ENCODE measurements at places on chromosomes 7 and 10.

DNA sequence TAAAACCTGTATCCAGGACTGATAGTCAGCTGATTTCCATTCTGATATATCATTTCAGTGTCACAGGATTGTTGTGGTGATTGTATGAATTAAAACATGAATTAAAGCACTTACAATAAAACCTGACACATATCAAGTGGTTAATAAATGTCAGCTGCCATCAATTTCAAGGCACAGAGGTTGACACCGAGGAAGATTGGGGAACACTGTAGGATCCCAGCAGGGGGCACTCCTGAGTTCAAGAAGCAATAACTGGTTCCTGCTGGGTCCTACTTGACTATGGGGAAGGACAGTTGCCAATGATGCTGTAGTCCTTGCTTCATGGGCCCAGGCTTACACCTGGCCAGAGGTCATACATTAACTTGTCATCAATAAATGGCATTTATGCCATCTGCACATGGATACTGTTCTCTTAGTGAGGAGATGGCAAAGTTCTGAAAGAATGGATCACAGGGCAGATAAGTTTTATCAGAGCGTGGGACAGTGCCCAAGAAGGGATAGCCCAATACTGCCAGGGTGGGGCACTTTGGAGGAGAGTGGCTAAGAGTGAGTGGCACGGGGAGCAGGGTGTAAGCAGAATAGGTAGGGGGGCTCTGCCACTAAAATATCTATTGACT is 24.1 kb downstream of the FZD1 start:
- DNase-seq: no peak

- DNase-seq: no peak
These were observed 229.8 kb upstream of the LRRN3 start for GRCh38 chr7:110861163-110861562.

- DNase-seq: peak; percentile 42
These were observed 337.5 kb downstream of the RPS24 start for GRCh38 chr10:78371136-78371535.

- DNase-seq: no peak
These were observed 26.4 kb upstream of the ITPRID1 start for GRCh38 chr7:31487476-31487875.

DNA sequence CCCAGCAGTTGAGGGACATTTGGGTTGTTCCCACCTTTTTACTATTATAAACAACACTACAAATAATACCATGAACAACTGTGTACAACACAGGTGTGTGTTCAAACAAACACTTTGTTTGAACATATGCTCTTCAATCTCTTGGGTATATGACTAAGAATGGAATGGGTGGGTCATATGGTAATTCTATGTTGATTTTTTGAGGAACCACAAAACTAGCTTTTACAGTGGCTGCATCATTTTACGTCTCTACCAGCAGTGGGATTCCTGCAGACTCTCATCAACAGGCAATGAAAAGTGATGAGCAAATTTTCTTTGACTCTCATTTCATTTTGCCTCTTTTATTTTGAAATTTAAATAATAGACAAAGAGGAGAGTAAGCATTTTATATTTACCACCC is 116.9 kb upstream of the KLF14 start:
- DNase-seq: no peak

DNA sequence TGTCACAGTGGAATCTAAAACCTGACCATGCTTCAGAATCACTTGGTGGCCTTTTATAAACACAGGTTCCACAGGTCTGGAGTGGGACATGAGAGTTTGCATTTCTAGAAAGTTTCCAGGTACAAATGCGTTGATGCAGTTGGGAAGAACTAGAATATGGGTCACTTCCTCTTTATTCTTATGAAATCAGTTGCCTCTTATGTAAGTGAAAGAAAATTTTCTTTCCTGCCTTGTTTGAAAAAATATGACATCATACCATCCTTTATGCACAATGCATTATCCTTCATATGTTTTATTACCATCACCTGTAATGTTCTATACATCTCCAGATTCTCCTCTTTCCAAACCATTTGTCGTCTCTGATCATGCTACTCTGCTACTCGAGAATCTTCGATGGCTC is 44.0 kb downstream of the PLXNA4 start:
- DNase-seq: no peak

DNA sequence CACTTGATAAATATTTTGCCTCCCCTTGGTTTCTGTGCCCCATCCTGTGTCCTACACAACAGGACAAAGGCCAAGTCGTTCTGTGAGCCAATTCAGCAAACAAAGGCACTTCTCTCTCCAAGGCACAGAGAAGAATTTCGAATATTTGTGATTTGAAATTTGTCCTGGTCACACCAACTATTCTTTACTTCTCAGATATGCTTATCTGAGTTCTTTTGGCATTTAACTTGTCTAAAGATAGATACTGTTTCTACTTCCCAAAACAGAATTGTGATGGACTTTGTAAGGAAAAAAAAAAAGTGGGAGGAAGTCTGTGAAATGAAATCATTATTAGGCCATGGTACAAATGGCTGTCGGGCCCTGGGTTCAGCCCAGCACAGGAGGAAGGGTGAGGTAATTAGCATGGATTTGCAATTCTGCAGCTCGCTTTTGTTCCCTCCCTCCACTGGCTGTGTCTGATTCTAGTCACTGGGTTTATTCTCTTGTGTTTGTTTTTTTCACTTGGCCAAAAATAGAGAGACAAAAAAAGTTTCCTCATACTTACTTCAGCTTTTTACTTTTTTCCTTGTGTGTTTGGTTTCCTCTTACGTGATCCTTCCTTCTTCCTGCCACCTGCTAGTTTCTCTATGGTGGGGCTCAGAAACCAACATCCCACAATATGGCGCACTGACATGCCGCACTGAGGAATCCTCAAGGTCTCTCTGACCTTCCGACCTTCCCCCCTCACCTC is 108.2 kb upstream of the MKLN1 start:
- DNase-seq: peak; percentile 75

DNA sequence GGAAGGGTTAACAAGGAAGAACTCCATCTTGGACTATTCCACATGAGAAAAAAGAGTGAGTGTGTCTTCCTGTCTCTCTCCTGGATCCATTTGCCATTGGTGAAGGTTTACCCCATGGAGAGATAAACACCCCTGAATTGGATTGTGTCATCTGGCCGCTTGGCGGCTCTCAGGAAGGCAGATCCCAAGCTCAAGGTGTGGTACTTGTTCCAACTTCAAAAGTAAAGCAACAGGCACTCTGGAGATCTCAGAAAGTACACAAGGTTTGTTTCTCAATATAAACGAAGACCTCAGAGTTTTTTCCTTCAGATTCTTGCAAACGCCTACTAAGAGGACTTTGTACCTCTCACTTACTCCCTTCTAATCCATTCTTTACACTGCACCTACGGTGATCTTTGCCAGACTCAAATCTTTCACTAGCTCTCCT is 116.7 kb downstream of the REEP3 start:
- DNase-seq: no peak
